ENCODE measurements at places on chromosomes 3 and 15.
A peak's percentile ranks its signal among the peaks of the same experiment; 100 is the strongest.

GRCh38 chr3:58167431-58168351, 43.1 kb downstream of the DNASE1L3 start:
- DNase-seq = peak; percentile 45

DNA sequence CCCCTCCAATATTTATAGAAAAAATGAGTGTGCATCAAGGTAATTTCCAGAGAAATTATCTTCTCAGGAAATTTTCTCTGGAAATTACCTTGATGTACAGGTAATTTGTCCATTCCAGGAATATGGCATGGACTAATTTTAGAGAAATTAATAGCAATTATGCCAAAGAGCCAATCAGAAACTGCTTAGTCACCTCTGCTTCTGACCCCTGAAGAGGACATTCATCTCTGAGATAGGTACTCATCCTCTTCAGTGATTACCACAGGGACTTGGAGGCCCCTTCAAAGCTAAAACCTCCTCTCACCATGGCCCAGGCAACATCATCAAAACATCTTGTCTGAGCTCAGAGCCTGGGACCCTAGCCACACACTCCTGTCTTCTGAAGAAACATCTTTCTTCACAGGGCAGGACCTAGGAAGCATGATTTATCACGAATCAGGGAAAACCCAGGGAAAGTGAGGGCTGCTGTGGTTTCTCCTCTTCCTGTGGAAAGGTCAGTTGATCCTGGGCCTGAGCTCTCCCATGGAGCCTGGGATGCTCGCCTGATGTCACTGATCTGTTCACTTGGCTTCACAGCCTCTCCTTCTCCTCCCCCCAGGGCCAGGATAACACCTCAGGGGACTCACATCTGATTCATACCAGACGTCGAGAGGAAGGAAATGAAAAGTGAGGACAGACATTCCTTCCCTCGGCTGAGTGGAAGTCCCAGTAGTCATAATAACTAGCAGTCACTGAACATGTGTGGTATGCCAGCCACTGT, 210.5 kb downstream of the DTWD1 start:
- DNase-seq = peak; percentile 9

DNA sequence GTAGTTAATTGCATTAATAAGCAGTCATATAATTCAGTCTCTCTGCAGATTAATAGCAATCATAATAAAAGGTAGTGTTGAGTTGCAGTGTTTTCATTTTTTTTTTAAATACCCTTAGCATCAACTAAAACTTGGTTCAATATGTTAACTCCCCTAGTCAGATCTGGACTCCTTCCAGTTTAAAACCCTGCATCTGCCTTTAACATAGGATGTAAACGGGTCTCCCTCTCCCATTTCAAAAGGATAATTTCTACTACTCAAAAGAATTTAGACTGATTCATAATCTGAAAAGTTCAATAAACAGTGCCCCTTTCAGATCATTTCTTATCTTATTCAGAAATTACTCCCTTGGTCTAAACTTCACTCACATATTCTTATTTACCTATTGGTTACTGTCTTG, 11.4 kb downstream of the CPOX start:
- no peak for DNase-seq

GRCh38 chr3:87336761-87337160, 60.4 kb upstream of the POU1F1 start:
- peak; percentile 26 for DNase-seq

- DNase-seq = no peak
Measured at GRCh38 chr3:123038751-123039150, 11.2 kb upstream of the SEMA5B start.

GRCh38 chr15:32132859-32133258, 102.5 kb downstream of the CHRNA7 start:
- DNase-seq = no peak

GRCh38 chr3:161264852-161265251, 43.7 kb downstream of the NMD3 start:
- DNase-seq = no peak

Data from A673 (cell line).